ENCODE measurements at places on chromosomes 13 and 19.

DNA sequence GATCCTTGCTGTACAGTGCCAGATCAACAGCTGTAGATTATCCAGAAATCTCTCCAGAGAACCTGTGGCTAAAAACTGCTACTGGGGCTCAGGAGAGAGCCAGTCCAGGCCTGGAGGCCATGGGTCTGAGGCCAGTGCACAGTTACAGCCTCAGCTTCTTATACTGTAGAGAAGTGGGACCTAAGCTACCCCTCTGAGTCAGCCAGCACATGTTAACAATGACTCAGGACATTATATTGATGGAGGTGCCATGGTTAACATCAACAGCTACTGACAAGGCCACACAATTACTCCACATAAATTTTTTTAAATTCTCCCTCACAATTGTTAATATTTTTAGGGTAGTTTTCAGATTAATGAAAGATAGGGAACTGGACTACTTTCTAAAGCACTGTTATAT lies 138.5 kb downstream of the RBM26 start:
- DNase-seq: no peak

DNA sequence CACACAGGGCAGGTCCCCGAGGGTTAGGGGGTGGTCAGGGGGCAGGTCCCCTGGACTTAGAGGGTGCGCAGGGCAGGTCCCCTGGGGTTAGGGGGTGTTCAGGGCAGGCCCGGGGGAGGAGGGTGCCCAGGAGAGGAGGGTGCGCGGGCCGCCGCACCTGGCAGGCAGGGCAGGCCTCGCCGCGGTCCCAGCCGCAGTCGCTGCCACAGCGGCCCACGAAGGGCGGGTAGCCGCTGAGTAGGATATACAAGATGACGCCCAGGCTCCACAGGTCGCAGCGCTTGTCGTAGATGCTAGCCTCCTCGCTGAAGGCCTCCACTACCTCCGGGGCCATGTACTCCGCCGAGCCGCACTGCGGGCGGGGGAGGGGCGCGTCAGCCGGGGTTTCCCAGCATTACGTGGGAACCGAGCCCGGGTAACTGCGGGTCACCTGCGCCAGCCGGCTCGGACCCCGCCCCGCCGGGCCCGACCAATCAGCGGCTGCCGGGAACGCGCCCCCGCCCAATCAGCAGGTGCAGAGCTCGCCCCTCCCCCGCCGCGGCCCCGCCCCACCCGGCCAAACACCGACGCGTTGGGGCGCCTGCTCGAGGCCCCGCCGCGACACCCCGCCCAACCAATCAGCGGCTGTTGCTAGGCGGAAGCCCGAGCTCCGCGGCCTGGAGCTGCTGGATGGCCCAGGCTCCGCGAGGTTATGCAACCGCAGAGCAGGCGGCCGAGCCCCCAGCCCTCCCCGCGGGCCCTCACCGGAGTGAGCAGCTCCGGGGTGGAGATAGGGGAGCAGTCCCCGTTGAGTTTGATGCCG lies 9.2 kb downstream of the MKNK2 start:
- peak; percentile 100 for DNase-seq

GRCh38 chr13:80862456-80862855 lies 521.5 kb upstream of the SPRY2 start:
- DNase-seq: no peak

DNA sequence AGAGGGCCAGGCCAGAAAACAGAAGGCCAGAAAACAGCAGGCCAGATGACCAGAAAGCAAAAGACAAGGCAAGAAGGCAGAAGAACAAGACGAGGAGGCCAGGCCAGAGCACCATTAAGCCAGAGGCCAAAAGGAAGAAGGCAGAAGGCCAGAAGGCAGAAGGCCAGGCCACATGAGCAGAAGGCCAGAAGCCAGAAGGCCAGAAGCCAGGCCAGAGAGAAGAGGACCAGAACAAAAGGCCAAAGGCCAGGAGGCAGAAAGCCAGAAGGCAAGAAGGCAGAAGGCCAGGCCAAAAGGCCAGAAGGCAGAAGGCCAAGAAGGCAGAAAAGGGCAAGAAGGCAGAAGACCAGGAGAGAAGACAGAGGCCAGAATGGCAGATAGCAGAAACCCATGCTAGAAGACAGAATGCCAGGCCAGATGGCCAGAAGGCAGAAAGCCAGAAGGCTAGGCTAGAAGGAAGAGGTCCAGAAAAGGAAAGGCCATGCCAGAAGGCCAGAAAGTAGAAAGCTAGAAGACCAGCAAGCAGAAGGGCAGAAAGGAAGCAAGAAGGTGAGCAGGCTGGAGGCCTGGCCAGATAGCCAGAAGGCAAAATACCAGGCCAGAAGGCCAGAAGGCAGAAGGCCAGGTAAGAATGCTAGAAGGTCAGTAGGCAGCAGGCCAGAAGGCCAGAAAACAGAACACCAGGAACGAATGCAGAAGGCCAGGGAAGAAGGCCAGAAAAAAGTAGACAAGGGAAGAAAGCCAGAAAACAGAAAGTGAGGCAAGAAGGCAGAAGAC lies 187.6 kb downstream of the TUBA3C start:
- DNase-seq: no peak

DNA sequence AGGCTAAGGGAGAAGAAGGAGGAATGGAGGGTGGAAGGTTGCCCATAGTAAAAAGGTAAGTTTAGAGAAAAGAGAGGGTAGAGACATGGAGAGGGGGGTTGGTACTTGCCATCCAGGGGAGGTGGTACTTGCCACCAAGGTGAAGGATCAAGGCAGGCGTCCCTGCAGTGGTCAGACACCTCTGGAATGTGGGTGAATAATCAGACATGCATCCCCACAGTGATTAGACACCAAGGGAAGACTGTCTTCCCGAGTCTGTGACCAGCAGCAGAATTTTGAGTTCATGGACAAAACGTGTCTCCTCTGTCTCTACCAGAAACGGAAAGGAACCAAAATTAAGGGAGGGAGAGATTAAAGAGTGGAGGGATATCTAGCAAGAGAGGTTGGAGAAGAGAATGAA lies 27.1 kb upstream of the IGFL1 start:
- DNase-seq: no peak

- DNase-seq: no peak
Observed at GRCh38 chr13:21738630-21739029, 67.8 kb downstream of the FGF9 start.

GRCh38 chr19:40091205-40092129 lies 724 bp upstream of the ZNF780A start:
- DNase-seq: no peak

Measured in activated T-cell treated with anti-CD3 and anti-CD28 coated beads, Interleukin-2, amount 50 U/mL, for 24 hours (primary cell).